Stimulated activated CD8-positive, alpha-beta memory T cell treated with anti-CD3 and anti-CD28 coated beads, Interleukin-4, amount 100 ng/mL, for 1 hour (primary cell): ENCODE measurements at places on chromosomes 5 and 9.

DNA sequence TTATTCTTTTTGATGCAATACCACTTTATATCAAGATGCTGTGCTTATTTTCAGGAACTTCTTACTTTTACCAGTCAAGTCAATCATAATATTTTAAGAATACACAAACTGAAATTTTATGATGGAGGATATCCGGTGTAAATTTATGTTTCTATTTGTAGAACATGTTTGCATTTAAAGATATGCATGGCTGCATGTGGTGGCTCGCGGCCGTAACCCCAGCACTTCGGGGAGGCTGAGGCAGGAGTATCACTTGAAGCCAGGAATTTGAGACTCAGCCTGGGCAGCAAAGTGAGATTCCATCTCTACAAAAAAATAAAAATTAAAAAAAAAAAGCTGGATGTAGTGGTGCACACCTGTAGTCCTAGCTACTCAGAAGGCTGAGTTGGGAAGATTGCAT is 73.5 kb upstream of the ALDH1A1 start:
- no peak for DNase-seq

GRCh38 chr9:128365525-128365924 is 5.6 kb upstream of the URM1 start:
- DNase-seq, result no peak

DNA sequence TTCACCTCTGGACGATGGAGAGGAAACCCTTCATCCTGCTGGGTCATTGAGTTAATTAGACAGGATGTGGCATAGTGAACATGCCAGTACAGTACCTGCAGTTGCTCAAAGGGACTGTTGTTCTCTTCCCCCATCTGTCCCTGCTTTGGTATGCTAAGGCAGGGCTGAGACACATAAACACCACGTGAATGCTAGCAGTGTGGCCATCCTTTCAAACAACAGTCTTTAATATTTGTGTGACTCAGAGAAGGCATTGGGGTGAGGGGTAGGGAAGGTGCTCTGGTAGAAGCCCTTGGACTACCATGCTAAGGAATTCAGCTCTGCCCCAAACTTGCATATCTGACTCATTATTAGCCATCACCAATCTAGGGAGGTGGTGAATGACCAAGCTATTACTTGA is 180.2 kb upstream of the ZNF618 start:
- no peak for DNase-seq

DNA sequence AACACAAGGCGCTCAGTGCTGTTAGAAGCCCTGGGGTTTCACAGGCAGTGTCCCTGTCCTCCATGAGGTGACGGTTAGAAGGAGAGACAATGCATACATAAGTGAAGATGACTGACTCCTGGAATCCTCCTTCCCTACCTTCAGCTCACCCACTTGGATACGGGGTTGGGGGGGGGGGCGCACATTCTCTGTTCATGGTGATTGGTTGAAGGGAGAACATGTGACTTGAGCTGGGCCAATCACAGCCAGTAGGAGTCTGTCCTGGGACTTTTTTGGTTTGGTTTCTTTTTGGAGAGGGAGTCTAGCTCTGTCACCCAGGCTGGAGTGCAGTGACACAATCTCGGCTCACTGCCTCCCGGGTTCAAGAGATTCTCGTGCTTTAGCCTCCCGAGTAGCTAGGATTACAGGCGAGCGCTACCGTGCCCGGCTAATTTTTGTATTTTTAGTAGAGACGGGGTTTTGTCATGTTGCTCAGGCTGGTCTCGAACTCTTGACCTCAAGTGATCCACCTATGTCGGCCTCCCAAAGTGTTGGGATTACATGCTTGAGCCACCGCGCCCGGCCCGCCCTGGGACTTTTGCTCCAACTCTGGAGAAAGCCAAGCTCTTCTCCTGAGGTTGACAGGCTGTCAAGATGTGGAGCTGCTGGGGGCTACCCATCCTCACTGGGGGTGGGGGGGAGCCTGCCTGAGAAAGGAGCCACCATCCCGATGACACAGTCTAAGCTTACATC is 30.8 kb downstream of the SH3PXD2B start:
- no peak for DNase-seq

DNA sequence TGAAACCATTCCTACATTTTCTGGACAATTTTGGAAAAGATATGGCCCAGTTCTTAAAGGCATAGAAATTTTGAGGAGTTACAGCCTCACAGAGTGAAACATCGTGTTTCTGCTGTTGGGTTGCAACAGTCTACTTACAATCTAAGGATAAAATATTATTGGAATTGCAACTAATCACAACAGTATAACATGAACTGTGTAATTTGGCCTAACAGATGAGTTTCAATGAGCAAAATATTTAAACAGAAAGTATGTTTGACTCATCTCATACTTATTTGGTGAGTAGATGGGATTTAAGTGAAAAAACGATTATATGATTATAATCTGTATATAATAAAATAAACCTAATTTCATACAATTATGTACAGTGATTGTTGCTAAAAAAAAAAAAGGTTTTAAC is 1061.8 kb downstream of the CDH12 start:
- no peak for DNase-seq

GRCh38 chr5:32261198-32261597 is 51.5 kb downstream of the MTMR12 start:
- DNase-seq, result no peak

- no peak for DNase-seq
These were observed 173.8 kb downstream of the SSBP2 start for GRCh38 chr5:81577091-81577490.

DNA sequence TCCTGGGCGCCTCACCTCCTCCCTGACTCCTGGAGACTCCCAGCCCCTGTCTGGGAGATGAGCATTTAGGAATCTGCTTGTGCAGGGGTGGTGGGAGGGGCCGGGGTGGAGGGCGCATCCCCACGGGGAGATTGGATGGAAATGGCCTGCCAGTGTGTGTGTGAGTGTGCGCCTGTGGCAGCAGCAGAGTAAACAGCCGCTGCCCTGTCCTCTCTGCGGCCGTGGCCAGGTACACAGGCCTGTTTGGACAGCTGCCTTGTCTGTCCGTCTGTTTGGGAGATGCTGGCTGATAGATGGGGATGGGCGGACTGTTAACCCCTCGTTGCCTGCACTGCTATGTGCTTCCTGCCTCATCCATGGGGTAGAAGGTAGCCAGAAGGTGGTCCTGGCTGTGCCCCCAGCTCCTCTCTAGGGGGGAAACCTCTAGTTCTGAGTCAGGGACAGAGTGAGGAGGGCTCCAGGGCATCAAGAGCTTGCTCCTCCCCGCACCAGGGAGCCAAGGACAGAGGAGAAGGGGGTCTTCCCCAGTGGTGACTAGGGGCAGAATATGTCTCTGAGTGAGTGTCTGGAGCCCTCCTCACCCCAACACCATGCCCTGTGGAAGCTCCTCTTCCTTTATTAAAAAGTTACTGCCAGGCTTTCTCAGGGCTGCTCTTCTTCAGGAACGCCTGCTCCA is 60.1 kb downstream of the LMX1B start:
- no peak for DNase-seq

- no peak for DNase-seq
These were observed 63.7 kb upstream of the FANCC start for GRCh38 chr9:95381221-95381620.

- DNase-seq, result no peak
These were observed 2.0 kb downstream of the CNOT6 start for GRCh38 chr5:180495991-180496741.

DNA sequence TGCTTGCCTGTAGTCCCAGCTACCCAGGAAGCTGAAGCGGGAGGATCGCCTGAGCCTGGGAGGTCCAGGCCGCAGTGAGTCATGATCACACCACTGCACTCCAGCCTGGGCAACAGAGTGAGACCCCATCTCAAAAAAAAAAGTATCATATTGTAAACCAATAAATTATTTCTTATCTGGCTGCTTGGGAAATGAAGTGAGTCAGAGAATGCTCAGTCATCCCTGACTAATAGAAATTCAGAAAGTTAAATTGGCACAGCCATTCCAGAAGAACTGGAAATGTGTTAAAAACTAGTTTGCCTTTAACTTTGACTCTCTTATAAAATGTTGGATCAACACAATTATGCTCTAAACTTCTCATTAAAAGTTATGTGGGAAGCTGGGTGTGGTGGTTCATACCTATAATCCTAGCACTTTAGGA is 9.8 kb upstream of the GNE start:
- no peak for DNase-seq
